ENCODE measurements at places on chromosomes 11 and 22.

GRCh38 chr11:6927030-6927617 is 898 bp downstream of the ZNF215 start:
- no peak for DNase-seq

- DNase-seq = no peak
Measured at GRCh38 chr11:61980783-61981541, 13.5 kb upstream of the FTH1 start.

DNA sequence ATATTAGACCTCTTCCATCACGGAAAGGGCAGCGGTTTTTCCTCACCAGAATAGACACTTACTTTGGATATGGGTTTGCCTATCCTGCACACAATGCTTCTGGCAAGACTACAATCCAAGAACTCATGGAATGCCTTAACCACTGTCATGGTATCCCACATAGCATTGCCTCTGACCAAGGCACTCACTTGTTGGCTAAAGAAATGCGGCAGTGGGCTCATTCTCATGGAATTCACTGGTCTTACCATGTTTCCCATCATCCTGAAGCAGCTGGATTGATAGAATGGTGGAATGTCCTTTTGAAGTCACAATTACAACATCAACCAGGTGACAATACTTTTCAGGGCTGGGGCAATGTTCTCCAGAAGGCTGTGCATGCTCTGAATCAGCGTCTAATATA is 20.8 kb downstream of the MS4A4E start:
- DNase-seq = no peak

GRCh38 chr22:45884201-45885062 is 92.5 kb downstream of the WNT7B start:
- DNase-seq = no peak

DNA sequence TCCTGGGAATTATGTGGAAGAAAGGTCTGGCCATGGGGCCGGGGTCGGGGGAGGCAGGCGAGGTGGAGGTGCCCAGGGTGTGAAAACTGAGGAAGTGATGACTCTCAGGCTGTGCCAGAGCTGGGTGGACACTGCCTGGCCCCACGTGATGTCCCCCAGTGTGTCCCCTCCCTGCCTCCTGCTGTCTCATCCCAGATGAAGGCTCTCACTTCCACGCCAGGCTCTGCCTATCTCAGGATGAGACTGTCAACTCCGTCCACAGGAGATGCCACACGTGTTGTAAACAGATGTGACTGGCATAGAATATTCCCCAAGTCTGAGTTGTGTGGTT is 51.4 kb downstream of the RPS6KA4 start:
- DNase-seq = no peak

GRCh38 chr22:48577014-48577690 is 1250.5 kb downstream of the BRD1 start:
- DNase-seq = no peak

GRCh38 chr11:94032066-94032465 is 10.9 kb downstream of the HEPHL1 start:
- DNase-seq = no peak

- DNase-seq = no peak
Measured at GRCh38 chr22:27467711-27468110, 333.8 kb downstream of the MN1 start.

- no peak for DNase-seq
Measured at GRCh38 chr11:92702805-92703448, 266.5 kb upstream of the MTNR1B start.

DNA sequence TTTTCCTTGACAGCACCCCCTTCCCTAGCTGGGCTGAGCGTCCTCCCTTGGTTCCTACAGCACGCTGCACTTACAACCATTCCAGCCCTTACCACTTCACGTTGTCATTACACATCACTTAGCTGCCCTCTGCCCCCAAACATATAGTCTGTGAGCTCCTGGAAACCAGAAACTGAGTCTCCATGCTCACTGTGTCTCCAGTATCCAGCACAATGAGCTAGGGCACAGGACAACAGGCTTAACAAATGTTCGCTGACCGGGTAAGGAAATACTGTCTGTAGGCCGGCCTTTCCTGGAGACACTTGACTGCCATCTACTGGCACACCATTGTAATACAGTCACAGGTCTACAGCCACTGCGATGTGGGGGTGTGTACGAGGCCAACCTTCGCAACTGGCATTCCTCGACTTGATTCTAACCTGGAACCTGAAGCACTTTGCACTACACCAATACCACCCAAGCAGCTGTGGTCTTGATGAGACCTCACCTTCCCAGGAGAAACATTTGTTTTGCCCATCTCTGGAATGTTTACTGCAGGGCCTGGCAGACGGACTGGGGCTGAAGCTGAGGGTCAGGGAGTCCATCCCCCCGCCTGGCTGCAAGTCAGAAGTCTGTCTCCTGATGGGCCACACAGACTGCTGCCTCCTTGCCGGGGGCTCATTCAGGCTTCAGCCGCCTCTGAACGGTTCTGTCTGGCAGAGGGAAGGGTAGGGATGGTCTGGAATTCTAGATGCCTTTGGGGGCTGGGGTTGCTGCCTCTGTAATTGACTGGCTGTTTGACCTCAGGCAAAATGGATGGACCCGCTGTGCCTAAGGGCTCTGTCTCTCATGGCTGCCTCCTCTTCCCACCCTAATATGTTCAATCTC is 72.0 kb downstream of the SYN3 start:
- DNase-seq = peak; percentile 83

GRCh38 chr11:120141768-120142423 is 4.0 kb upstream of the TRIM29 start:
- no peak for DNase-seq

GRCh38 chr11:71060391-71060791 is 192.0 kb downstream of the SHANK2 start:
- DNase-seq = no peak

- DNase-seq = no peak
Measured at GRCh38 chr22:20624161-20624616, 116.8 kb downstream of the MED15 start.

GRCh38 chr22:17939011-17939410 is 85.3 kb downstream of the MICAL3 start:
- DNase-seq = no peak

GRCh38 chr22:38397189-38398085 is 57.6 kb downstream of the KCNJ4 start:
- DNase-seq = peak; percentile 42

DNA sequence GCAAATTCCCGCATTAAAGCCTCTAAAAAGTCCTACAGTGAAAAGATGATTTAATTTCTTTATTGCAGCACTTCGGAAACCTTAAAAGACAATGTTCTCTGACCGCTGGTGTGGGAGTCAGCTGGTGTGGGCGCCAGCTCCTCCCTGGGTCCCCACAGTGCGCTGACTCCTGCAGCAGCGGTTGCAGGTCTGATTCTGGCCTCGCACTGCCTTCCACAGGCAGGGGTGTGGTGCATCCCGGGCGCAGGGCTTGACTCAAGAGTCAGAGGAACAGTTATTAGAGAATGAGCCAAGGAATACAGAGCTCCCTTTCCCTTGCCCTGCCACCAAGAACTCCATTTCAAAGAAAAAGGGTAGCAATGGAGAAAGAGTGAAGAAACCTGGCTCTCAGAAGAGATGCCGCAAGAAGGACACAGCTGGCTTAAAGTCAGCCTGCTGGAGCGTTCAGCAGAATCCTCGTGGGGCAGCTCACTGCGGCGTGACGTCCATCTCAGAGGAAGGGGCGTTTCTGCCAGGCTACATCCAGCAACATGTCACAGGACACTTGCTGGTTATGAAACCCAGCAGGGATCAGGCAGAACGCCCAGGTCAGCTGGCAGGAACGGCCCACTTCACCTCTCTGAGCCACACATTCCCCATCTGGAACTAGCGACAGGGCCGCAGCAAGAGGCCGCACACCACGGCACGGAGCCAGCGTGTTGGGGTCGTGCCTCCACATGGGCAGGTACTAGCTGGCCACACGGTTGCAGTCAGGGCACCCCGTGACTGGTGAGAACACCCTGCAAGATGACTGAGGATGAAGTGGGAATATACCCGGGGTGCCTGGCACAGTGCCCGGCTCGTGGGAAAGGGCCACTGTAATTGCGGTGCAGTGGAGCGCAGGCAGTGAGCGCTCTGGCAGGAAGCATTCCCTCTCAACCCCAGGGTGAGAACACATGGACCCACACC is 18.1 kb upstream of the EFCAB6 start:
- DNase-seq = no peak
